ENCODE measurements at places on chromosomes 12 and 14.

GRCh38 chr12:51923506-51924365 lies 16.4 kb downstream of the ACVRL1 start:
- DNase-seq = peak; percentile 46

- DNase-seq = no peak
Measured at GRCh38 chr14:86756521-86757190, 1226.7 kb downstream of the FLRT2 start.

- no peak for DNase-seq
Measured at GRCh38 chr14:22864979-22865378, 6.6 kb upstream of the LRP10 start.

GRCh38 chr12:121085069-121085468 lies 46.0 kb upstream of the OASL start:
- no peak for DNase-seq

DNA sequence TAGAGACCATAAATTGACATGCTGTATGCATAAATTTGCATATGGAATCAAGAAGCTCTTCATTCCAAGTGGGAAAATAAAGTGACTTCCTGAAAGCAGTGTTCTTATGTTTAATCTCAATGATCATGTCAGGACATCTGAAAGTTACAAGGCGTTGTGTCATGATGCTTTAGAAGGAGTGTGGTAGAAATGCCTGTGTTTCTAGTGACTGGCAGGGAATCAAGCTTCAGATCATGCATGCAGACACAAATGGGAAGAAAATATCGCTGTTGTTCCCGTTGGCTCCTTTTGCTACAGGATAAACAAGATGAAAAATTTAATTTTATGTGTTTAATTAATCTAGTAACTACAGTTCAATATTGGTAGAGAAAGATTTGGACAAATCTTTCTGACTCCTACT lies 298.1 kb upstream of the SYT1 start:
- DNase-seq = no peak

GRCh38 chr12:28938581-28939235 lies 210.4 kb upstream of the FAR2 start:
- DNase-seq = no peak

DNA sequence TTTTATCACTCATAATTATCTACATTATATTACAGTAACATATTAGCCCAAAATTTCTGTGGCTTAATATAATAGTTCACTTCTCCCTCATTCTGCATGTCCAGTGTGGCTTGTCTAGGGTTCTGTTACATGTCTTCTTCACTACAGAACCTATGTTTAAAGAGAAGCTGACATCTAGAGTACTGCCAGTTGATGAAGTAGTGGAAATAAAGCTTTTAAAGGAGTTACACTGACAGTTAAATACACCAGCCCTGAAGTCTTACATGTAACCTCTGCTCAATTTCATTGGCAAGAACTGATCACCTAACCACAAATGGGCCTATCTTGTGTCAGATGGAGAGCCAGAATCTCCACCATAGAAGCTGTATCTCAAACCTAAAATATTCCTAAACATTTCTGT lies 32.9 kb downstream of the RPS6KA5 start:
- no peak for DNase-seq

Data from LoVo (cell line).